Psoas muscle (tissue), 8 donors: ENCODE measurements at places on chromosomes 1 and 21.

- DNase-seq = peak; percentile 41
Observed at GRCh38 chr1:72366466-72366865, 84.1 kb upstream of the NEGR1 start.

GRCh38 chr1:157138220-157139051 is at the start of gene ETV3:
TSS of gene ETV3 (minus strand) at chr1:157138395. CDS start at chr1:157136352, 2,043 bp downstream.
- DNase-seq = peak; percentile 88

- no peak for DNase-seq
Observed at GRCh38 chr1:2400576-2400909, 8.9 kb downstream of the RER1 start.

GRCh38 chr1:19676438-19676922 is 11.8 kb downstream of the HTR6 start:
- peak; percentile 89 for DNase-seq

GRCh38 chr1:153389973-153390879 is 647 bp downstream of the S100A8 start:
- DNase-seq = no peak

DNA sequence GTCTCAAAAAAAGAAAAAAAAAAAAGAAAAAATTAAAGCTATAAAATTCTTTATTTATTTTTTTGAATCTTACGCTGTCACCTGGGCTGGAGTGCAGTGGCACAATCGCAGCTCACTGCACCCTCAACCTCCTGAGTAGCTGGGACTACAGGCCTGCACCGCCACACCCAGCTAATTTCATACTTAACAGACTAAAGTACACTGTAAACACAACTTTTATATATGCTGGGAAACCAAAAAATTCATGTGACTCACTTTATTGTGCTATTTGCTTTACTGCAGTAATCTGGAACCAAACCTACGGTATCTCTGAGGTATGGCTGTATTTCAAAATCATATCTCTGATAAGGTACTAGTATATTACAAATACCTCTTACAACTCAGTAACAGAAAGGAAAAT is 40.3 kb downstream of the HSF2BP start:
- DNase-seq = no peak

DNA sequence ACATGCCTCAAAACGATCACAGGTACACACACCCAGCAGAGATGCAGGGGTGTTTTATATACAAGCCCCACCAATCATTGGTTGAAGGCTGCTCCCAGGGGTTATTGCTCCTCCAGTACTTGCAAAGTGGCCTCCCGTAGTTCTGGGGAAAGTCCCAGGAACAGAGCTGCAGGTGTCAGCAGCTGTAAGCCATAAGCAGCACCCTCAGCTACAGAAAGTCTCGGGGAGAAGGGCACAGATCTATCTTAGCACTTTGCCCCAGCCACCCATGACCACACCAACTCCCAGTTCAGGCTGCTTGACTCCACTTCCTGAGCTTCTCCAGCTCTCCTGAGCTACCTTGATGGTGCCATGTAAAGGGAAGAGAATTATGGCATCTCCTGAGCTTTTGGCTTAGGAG is 222.7 kb upstream of the GJB5 start:
- DNase-seq = no peak

DNA sequence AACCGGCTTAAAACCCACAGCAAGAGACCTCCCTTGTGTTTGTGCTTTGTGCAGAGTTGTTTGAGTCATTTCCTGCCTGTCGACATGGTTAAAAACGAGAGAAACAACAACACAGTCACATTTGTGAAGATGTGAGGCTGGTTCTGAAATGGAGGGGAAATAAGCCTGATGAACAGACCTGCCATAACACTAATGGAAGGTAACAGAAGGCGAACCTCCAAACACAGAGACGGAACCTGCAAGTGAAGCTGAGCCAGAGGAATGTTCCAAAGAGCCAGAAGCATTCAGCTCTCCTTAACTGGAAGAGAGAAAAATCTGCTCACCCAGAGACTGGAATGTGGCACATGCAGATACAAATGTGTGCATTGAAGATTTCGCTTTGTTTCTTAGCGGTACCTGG is 53.2 kb upstream of the RAVER2 start:
- no peak for DNase-seq

DNA sequence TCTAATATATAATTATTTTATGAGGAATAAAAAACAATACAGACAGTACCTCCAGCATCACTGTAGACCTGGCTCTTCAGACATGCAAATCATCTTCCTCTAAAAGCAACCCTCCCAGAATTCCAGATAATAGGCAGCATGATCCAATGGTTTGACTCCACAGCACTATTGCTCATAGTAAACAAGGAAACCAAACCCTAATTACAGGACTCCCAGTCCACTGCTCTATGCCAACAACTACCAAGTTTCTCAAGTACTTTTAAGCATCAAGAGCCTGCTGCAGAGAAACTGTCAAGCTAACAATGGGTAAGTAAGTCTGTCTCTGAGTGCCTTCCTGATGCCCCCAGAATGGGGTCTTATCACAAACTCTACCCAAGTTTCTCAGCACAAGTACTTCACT is 57.2 kb downstream of the EYA3 start:
- no peak for DNase-seq

- no peak for DNase-seq
Observed at GRCh38 chr1:48005253-48006117, 8.3 kb upstream of the TRABD2B start.

DNA sequence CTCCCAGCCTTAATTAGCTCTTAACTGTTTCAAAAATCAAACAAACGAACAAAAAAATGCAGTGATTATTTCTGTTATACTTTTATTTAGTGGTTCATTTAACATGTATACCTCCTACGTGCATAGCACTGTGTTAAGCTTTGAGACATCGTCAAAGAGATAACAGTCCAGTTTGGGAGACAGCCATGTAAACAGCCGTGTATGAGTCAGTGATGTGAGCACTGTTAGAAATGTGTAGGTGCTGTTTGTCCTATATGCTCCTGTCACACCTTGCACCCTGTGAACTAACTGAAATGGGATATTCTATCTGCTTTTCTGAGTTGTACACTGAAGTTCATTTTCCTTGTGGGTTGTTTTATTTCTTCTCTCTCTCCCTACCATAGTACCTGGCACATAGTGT is 109.7 kb upstream of the CACYBP start:
- no peak for DNase-seq

DNA sequence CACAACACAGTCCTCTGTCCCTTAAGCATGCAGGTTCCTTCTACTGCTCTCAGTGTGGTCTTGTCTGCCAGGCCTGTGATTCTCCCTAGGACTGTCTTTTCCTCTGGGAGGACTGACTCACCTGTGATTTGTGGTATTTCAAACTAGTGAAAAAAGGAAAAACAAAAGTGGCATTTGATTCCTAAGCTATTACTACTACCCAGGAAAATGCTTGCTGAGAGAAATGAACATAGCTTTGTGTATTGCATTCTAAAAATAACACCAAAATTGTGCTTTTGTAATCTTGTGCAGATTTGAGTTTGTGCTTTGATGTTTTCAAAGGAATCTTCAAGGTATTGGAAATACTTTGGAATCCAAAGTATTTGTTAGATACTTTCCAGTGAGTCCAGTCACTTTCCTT is 57.0 kb downstream of the GPR161 start:
- no peak for DNase-seq

GRCh38 chr1:216596281-216596862 is 126.9 kb downstream of the ESRRG start:
- DNase-seq = no peak

DNA sequence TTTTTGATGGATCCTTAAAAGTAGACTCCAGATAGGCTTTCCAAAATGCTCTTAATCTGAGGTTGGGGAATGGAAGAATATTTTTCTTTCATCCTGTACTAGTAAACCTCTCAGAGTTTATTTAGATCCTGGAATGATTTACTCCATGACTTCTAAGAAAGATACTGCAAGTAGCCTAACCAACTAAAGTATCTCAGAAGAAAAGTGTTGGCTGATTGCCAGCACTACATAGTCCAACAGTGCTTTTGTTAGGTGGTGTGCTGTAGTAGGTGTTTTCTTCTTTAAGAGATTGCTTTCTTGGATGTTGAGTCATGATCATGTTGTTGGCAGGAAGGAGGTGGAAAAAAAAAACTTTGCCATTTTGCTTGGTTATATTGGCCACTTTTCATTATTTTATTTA is 119.8 kb downstream of the OSBPL9 start:
- DNase-seq = no peak

- no peak for DNase-seq
Observed at GRCh38 chr1:101843160-101843559, 153.6 kb downstream of the OLFM3 start.

DNA sequence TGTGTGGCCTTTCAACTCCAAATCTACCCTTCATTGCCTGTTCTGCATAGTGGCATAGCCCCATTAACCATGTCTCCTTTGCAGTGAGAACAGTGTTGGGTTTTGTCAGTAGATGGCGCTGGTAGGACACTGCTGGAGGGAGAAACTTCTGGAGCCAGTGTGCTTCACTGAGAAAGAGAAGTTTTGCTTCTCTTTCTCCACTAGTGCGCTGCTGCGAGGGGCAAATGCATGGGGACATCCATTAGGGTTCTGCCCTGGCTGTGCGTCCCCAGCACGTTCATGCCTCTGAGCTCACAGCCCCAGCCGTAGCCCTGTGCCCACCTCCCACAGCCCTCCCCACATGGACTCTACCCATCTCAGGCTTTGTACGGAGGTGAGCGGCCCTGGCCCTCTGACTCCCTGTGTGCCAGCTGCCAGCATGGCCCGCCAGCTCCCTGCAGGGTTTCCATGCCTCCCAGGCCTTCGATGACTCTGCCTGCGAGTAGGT is 53.1 kb downstream of the RIMS3 start:
- peak; percentile 27 for DNase-seq

GRCh38 chr1:74534241-74534640 is 21.8 kb upstream of the LRRC53 start:
- no peak for DNase-seq

DNA sequence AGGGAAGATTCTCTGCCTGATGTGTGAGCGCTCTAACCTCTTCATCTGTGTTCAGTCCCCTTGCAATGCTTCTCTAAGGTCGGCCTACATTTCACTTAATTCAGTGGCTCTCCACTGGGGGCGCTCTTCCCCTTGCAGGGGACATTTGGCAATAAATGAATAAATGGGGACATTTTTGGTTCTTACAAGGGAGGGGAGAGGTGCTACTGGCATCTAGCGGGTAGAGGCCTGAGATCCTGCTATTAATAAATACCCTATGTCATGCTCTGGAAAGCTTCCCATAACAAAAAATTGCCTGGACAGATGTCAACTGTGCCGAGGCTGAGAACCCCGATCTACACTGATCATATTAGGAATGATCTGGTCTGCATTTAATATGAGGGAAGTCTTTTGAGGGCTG is 25.9 kb upstream of the DNAJC11 start:
- DNase-seq = peak; percentile 46

DNA sequence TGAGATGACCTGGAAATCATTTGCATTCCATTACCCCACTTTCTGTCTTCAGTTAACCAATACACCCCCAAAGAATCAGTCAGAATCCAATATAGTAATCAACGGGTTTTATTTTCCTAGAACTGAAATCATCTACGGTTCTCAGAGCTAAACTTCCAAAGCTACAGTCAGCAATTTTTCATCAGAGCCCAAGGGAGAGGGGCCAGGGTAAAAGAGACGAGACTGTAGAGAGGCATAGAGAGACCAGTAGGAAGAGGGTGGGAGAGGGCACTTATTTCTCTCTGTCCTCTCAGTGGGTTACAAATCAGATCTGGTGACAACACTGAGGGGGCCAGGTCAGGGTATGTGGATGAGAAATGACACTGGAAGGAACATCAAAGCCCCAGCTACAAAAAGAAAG is 1.1 kb upstream of the MRPL24 start:
- DNase-seq = no peak

GRCh38 chr1:21347072-21347581 is 56.9 kb upstream of the ECE1 start:
- DNase-seq = no peak

GRCh38 chr1:87017998-87018672 is 103.7 kb downstream of the HS2ST1 start:
- DNase-seq = no peak

DNA sequence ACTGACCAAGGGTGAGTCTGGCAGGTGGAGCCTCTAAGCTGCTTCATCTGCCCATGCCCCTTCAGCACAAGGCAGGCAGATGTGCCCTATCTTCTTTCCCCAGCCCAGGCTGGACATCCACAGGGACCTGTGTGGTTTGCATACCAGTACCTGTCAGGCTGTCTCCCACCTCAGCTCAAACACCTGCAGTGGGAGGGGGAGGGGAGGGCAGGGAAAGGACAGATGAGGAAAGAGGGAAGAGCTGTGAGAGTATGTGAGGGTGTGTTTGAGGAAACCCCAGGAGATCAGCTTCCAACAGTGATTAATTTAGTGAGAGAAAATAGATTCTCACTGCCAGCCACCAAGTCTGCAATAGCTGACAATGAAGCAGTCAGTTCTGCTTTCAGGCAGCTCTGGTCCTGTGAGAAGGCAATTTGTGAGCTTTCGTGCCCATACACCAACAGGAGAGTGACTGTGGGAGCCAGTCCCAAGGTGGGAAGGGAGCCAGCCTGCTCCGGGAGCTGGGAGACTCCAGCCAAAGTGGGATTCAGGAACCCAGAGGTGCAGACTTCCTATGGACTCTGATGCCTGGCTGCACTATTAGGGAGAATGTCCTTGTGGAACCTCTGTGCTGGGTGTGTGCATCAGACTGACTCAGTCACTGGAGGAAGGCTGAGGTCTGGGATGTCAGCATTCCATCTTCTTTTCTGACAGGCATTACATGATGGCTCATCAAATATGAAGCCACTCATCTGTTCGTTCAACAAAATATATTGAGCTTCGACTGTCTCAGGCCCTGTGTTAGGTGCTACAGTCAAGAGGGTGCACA is 59.7 kb downstream of the TNR start:
- no peak for DNase-seq

DNA sequence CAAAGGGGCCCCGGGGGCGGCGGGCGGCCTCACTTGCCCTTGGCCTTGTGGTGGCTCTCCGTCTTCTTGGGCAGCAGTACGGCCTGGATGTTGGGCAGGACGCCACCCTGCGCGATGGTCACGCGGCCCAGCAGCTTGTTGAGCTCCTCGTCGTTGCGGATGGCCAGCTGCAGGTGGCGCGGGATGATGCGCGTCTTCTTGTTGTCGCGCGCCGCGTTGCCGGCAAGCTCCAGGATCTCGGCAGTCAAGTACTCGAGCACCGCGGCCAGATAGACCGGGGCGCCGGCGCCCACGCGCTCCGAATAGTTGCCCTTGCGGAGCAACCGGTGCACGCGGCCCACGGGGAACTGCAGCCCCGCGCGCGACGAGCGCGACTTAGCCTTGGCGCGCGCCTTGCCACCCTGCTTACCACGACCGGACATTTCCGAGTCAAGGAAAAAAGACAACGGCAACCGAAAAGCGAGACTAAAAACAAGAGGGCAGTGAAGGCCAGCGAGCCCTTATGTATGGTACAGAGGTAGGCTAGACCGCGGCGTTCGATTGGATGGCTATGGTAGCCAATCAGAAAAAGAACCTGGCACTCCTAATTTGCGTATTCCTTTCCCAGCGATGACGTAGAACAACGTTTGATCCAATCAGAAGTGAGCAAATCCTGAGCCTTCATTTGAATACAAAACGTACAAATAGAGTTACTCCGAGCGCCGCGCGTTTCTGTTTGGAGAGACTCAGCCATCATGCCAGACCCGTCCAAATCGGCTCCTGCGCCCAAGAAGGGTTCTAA is 29.6 kb upstream of the RNF187 start:
- DNase-seq = peak; percentile 89
